ENCODE measurements at places on chromosomes 1 and 21.

DNA sequence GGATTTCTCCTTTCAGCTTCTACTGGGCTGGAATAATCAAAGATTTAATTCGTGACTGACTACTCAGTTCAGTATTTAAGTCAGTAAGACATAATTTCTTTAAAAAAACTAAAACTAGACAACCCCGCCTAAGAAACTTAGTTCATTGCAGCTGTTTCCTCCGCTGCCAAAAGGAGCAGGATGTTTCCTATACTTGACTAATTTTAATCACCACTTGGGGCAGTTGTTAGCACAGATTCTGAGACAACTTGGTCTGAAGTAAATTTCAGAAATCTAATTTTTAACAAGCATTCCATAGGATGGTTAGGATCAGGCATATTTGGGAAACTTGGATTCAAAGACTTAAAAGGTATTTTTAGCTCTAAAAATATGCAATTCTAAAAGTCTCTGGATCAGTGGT is 34.0 kb downstream of the EPRS1 start:
- no peak for DNase-seq

GRCh38 chr1:21200767-21201166 is 24.1 kb upstream of the EIF4G3 start:
- DNase-seq = no peak

- no peak for DNase-seq
Measured at GRCh38 chr1:8666389-8667167, 150.9 kb downstream of the RERE start.

DNA sequence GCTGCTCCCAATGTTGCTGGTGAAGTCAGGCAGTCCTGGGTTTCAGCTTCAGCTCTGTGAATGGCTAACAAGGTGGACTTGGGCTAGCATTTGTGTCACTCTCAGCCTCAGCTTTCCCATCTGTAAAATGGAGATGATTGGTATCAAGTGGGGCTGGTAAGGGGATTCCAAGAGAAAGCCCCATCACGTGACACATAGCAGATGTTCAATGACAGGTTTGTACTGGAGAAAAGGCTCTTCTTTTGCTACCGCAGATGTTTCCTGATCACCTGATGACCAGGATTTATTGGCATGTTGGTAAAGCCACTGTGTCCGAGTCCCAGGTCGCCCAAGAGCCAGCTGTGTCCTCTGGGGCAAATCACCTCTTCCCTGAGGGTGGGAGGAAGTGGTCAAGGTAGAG is 335.0 kb downstream of the MATN1 start:
- no peak for DNase-seq

- DNase-seq = peak; percentile 26
Measured at GRCh38 chr1:226632169-226632879, 83.8 kb downstream of the STUM start.

- DNase-seq = no peak
Measured at GRCh38 chr1:96424877-96425276, 296.7 kb upstream of the PTBP2 start.

DNA sequence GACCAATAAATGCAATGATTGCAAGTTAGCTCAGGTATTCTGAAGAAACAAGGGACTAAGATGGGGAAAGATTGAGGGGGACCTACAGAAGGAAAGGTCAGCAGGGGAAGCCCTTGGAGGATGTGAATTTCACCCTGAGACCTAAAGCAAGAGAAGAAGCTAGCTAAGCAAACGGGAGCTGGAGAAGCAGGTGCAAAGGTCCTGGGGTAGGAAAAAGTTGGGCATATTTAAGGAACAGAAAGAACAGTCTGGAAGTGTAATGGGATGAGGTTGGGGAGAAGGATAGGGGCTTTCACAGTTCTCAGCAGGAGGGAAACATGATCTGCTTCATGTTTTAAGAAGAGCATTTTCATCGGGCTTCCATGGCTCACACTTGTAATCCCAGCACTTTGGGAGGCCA is 89.7 kb upstream of the SLC45A1 start:
- no peak for DNase-seq

GRCh38 chr1:118987468-118988185 is 516 bp downstream of the TBX15 start:
- no peak for DNase-seq

DNA sequence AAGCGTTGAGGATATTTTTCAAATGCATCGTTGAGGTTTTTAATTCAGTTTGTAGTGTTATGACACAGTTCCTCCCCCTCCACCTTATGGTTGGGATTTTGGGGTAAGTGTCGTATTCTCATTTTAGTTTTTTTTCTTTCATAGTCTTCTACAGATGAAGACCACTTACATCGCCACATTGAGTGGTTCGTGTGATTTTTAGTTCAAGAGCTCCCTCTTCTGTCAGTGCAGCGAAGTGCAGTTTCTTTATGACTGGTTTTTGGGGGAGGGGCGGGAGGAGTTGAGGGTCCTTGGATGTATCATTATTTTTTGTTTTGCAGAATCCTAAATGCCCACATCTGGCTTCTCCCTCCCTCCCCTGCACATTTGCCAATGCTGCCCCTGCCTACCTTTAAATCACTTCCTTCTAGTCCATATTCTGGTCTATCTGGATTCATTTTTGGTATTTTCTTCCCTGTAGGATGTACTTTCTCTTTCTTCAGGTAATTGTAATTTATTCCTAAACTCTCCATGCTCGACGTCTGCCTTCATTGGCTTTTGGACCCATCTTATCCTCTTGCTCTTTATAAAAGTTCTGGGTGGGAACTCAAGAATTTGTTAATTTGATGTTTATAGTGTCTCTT is 433.1 kb downstream of the CAMTA1 start:
- peak; percentile 44 for DNase-seq

DNA sequence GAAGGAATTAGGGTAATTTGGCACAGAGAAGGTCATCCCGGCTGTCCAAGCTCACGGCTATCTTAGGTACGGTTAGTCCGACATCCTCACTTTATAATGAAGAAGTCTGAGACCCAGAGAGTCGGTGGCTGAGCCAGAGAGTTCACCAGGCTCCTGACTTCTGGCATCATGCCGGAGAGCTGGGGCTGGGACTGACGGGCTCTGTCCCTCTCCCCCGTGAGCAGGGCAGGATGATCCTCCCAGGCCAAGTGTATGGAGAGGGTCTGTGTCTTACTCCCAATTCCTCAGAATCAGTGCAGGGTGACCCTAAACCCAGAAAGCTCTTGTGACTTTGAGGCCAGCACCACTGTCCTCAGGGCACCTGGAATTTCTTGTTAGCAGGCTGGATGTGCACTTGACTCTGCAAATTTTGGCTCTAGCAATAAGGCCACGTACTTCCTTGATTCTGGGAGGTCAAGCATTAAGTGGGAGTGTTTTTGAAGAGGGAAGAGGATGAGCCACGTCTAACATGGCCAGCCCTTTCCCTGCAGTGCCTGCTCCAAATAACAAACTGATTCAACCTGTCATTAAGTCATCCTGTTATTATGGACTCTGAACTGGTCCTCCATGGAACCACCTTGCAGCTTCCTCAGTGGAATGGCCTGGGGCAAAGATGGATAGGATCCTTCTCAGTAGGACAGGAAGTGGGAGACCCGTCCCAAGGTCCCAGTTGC is 20.8 kb upstream of the BTG2 start:
- DNase-seq = no peak

GRCh38 chr1:228340686-228341449 is 65.8 kb downstream of the TRIM11 start:
- DNase-seq = no peak

GRCh38 chr1:209808059-209808581 is 2.2 kb upstream of the IRF6 start:
- no peak for DNase-seq

- DNase-seq = no peak
Measured at GRCh38 chr1:235351441-235351840, 15.8 kb upstream of the TBCE start.

GRCh38 chr1:221069178-221069903 is 190.1 kb downstream of the HLX start:
- no peak for DNase-seq

DNA sequence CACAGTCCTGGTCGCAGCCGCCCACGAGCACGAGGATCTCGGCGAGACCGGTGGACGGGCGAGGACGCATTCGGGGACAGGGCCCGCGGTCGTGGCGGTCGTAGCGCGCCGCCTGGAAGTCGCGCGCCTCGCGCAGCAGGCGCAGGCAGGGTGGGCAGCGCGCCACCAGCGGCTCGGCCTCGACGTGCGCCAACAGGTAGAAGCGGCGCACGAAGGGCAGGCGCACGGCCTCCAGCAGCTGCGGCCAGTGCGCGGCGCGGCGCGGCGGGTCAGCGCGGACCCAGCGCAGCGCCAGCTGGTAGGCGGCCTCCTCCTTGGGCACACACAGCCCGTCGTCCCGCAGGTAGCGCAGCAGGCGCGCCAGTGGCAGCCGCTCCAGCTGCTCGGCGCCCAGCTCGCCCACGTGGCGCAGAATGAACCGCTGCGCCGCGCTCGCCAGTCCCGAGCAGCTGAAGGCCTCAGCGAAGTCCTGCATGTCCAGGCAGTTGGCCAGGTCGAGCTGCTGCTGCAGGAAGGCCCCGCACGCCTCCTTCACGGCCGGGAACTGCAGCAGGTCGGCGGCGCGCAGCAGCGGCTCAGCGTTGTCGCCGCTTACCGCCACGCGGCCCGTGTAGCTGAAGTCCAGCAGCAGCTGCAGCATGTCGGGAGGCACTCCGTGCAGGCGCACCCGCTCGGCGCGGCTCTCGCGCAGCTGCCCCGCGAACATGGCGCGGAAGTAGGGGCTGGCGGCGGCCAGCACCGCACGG is 573 bp downstream of the KLHL21 start:
- peak; percentile 79 for DNase-seq

DNA sequence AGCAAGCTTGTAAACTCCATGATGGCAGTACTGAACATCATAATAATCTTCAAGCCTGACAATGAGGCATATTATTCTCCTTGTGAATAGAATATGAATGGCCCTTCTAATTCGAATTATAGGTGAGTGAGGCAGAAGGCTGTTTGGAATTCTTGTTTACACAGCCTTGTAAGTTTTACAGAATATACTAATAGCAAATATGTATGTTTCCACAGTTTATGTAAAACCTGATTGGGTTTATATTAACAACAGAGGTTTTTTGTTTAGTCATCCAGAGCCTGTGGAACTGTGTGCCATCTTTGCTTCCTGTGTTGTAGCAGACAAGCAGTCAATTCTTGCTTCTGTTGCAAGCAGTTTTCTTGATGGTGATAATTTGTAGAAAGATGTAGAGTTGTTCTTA is 8.0 kb downstream of the OSBPL9 start:
- DNase-seq = no peak

- DNase-seq = peak; percentile 21
Measured at GRCh38 chr21:44548381-44548780, 2.9 kb downstream of the KRTAP10-2 start.

DNA sequence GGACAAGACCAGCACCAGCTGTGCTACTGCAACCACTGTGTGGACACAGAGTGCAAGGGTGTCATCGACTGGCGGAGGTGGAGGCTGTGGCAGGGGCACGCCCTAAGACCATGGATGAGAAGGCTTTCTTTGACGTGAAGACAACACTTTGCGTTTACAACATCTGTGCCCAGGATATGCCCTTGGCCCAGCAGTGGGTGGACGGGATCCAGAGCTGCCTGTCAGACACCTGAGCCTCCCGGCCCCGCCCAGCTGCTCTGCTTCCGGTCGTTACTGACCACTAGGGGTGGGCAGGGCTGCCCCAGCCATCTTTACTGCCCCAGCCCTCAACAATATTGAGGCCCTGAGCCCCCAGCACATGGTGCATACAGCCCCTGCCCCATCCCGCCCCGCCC is 21.4 kb upstream of the NPPB start:
- no peak for DNase-seq

- DNase-seq = no peak
Measured at GRCh38 chr1:83029050-83029449, 969.9 kb downstream of the TTLL7 start.

GRCh38 chr1:34863501-34863900 is 4.0 kb upstream of the SMIM12 start:
- DNase-seq = peak; percentile 62

GRCh38 chr1:61132645-61133334 is 50.4 kb downstream of the NFIA start:
- no peak for DNase-seq

Measured in activated CD8-positive, alpha-beta memory T cell treated with anti-CD3 and anti-CD28 coated beads, Interleukin-2, amount 10 ng/mL, durations not matched to agents 7 days and 5 days (primary cell).